RPMI8226 (cell line): ENCODE measurements at places on chromosomes 2 and 18.

GRCh38 chr2:65158557-65158956 is 28.7 kb upstream of the RAB1A start:
- DNase-seq = peak; percentile 18

- no peak for DNase-seq
Observed at GRCh38 chr18:79635427-79635726, 44.2 kb upstream of the CTDP1 start.

GRCh38 chr2:110863726-110864125 is 131.4 kb downstream of the ACOXL start:
- DNase-seq = peak; percentile 53

DNA sequence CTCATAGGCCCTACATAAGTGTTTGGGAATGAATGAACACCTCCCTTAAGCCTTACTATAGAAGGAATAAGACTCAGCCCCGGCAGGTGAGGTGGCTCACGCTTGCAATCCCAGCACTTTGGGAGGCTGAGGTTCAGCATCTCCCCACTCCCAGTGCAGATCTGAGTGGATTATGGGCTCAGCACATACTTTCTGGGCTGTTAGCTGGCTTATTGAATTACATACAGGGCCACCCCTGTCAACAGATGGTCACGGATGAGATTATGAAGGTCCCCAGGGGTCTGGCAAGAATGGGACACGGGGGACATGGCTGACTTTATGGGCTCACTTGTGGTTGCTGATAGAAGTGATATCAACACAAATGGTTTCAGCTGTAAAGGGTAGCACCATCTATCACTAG is 322.3 kb downstream of the TSN start:
- DNase-seq = no peak

DNA sequence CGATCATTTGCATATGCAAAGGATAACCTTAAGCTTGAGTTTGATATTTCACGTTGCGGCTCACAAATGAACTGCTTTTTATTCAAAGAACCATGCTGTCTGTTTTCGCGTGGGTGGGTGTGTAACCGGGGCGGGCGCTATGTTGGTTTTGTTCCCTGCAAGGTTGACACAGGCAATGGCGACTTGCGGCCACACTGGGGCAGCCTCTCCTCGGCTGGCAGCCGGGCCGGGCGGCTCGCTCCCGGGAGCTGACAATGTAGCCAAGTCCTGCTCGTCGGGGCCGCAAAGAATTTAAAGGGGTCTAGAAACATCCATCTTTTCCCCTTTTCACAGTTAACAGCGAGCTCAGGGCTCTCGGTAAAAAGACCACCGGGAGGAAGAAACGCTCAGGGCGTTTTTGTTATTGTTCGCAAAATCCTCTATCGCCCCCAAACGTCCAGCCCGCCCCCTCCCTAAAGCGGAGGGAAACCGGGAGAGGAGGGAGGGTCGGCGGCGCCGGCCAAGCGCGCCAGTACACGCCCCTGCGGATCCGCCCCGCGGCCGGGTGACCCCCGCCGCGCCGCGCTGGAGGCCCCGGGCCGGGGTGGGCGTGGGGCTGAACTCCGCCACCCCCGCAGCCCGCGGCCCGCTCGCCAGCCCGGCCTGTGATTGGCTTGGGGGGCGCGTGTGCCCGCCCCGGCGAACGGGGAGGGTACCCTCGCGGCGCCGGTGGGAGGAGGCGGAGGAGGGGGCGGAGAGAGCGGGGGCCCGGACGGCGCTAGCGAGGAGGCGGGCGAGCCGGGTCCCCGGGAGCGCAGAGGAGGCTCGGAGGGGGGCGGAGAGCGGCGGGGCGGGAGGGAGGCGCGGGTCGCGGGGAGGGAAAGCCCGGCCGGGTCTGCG is at the start of gene NEDD4L:
Gene NEDD4L (plus strand): TSS at position 736 of the 879 bp plus-strand sequence. CDS start 435 bp downstream, outside the sequence.
- DNase-seq = peak; percentile 91

DNA sequence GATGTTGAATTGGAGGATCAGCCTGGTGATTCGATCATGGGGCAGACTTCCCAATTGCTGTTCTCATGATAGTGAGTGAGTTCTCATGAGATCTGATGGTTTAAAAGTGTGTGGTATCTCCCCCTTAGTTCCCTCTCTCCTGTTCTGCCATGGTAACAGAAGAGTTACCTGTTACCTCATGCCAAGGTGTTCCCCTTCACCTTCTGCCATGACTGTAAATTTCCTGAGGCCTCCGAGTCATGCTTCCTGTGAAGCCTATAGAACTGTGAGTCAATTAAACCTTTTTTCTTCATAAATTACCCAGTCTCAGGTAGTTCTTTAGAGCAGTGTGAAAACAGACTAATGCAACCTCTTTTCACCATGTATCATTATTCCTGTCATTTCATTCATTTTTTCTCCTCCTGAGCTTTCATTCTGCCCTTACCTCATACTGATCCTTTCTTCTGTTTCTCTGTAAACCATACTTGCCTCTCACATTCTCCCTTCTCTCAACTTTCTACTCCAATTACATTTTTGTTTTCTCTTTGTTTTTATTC is 22.0 kb downstream of the STARD6 start:
- no peak for DNase-seq

DNA sequence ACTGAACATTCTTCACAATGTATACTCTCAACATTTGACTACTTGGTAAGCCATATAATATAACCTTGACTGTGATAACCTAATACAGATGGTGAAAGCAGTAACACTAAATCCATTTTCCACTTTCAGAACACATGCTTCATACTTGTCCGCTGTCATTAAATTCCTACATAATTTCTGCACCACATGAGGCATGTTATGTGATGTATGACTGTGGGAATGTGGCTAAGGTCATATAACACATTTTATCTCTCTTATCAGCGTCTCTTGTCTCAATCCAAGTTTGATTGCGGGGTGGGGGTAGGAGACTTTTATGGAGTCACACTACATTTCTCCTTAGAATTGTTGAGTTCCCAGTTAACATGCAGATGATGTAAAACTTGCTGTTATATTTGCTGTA is 110.9 kb downstream of the MTCL1 start:
- DNase-seq = no peak

GRCh38 chr18:60978338-60978737 is 354.9 kb upstream of the CDH20 start:
- DNase-seq = no peak

GRCh38 chr2:144215701-144216675 is 303.9 kb downstream of the ZEB2 start:
- DNase-seq = no peak

DNA sequence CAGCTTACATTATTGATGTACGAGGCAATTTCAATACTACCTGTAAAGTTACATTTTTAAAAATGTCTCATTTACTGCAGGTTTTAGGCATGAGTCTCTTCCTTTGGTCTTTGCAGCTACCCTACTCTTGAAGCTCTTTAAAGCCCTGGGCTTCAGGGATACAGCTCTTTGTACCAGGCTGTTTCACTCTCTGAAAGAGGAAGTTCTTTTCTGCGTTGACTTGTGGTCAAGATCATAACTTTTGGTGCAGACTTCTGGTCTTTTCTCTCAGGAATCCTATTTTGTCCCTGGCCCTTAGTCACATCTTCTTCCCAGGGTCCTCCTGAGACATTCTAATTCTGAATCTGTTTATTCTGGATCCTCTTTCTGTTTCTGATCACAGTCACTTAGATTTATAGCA is 16.6 kb upstream of the HRH4 start:
- peak; percentile 63 for DNase-seq

GRCh38 chr2:224671731-224672130 is 44.4 kb downstream of the CCDC195 start:
- no peak for DNase-seq

DNA sequence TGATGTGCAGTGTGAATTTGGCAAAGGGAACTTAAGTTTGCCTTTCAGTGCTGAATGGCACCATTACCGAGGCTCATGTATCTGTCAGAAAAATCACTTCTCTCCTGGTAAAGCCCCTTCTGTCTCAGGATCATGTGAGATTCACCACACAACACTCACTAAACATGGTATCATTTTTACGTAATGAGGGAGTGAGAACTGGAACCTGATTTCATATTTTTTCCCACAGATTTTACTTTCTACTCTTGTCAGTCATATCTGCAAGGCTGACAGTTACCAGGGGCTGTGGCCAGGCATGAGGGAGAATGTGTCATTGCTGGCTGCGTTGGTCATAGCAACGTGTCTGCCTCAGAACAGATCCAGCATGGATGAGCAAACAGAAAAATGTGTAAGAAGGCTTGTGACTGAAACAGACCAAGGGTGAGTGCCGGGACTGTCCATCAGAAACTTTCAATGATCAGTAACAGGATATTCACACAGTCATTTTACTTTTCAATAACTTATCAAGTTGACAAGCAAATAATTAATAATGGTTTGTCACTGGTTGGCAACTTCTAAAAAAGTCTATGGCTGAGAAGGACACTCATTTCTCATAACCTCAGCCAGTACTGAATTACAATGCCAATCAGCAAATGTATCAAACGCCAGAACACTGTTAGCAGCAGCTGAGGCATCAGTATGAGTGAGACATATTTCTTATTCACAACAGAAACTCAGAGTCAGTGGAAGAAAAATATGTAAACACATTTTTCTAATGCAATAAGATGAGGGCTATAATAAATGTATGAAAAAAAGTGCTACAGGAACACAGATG is 100.5 kb downstream of the CDC42EP3 start:
- DNase-seq = no peak

GRCh38 chr2:121429927-121430520 is 100.7 kb upstream of the RNU4ATAC start:
- DNase-seq = no peak

DNA sequence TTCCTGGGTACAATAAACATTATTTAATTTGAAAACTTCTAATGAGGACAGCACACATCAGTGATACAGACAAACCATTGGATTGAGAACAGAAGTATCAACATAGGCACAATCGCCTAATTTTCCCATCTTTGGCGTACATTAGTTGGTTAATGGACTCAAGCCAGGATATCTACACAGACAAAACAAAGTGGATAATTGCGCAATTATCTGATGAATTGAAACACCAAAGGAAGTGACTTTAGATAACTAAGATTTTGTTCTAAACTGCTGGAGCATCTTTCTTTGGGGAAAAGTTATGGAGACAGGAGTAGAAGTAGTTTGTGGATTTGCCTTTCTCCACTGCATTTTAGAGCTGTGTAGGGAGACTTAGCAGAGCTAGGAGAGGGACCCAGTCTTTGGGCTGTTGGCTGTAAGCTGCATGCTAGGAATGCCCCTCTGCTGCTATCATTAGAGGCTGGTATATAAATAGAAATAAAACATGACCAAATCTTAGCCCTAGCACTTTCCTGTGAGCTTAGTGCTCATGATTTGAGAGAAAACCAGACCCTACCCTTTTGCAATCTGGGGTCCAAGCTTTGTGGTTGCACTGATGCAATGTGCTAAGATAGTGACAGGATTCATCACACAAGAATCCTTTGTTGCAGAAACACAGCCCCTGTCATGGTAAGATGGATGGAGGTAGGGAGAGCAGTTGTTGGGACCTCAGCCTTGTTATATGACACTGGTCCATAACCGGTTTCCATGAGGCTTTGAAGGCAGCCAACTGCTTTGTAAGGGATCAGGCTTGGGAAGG is 264.5 kb upstream of the PIK3C3 start:
- no peak for DNase-seq

- no peak for DNase-seq
Observed at GRCh38 chr18:24188120-24188519, 49.3 kb downstream of the CABYR start.

GRCh38 chr2:238378230-238379095 is 48.3 kb upstream of the ASB1 start:
- DNase-seq = no peak

GRCh38 chr18:65769652-65770051 is 18.8 kb downstream of the CDH7 start:
- DNase-seq = no peak

GRCh38 chr2:101380376-101380775 is 6.9 kb downstream of the CREG2 start:
- DNase-seq = no peak

GRCh38 chr18:31241900-31242409 is 76.0 kb upstream of the DSG1 start:
- DNase-seq = peak; percentile 20

DNA sequence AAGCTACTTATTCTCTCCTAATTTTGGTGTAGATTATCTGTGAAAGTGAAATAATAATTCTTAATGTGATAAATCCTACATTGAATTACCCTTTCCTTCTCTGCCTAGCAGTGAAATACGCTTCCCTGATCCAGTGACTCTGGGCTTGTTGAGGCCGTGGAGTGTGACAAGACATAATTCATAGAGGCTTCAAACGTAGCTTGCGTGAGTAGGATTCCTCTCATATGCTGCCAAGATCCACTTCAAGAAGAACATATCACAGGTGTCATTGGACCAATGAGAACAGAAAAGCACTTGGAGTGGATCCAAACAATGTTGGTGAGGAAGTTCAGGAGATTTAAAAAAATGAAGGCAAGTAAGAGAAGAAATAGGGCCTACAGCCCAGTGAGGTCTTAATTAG is 221.3 kb upstream of the TMEFF2 start:
- DNase-seq = no peak

- DNase-seq = no peak
Observed at GRCh38 chr2:127413782-127414637, 4.2 kb upstream of the PROC start.

DNA sequence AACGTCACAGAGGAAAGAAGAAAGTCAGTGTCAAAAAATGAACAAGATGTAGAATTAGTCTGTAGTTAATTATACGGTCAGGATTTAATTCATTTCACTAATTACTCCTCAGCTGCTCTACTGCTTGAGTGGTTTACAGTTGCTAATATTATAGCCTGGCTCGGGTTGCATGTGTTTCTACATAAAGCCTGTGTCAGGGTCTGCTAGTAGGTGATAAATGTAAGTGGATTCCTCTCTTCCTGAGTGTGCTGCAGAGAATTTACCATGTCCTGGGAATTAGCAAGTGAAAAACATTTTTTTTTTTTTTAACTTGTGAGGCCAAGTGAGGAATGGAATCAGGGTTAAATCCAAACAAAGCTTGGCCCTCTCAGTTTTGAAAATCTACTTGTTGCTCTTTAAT is 622.6 kb downstream of the EPHA4 start:
- DNase-seq = no peak

- DNase-seq = no peak
Observed at GRCh38 chr2:68040078-68040477, 22.7 kb downstream of the C1D start.

DNA sequence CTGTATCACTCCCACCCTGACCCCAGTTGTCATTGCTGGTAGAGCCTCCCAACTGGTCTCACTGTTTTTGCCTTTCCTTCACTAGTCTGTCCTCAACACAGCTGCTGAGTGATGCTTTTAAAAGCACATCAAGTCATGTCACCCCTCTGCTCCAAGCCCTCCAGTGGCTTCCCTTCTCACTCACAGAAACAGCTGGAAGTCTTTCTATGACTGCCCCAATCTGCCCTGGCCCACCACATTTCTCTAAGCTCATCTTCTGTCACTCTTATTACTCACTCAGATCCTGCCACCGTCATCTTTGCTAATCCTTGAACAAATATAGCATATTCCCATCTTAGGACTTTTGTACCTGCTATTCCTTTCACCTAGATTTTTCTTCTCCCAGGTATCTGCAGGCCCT is 242.6 kb upstream of the RBBP8 start:
- no peak for DNase-seq

GRCh38 chr18:59623456-59624368 is 73.5 kb downstream of the CCBE1 start:
- no peak for DNase-seq
